SIG-M5 (cell line): ENCODE measurements at places on chromosomes 5 and 9.

GRCh38 chr9:676780-677438 lies 164.6 kb upstream of the DMRT1 start:
- DNase-seq: no peak

GRCh38 chr9:91160599-91161464 lies 200.9 kb downstream of the AUH start:
- DNase-seq: no peak

- DNase-seq: no peak
These were observed 14.6 kb downstream of the MAP1B start for GRCh38 chr5:72121780-72122445.

DNA sequence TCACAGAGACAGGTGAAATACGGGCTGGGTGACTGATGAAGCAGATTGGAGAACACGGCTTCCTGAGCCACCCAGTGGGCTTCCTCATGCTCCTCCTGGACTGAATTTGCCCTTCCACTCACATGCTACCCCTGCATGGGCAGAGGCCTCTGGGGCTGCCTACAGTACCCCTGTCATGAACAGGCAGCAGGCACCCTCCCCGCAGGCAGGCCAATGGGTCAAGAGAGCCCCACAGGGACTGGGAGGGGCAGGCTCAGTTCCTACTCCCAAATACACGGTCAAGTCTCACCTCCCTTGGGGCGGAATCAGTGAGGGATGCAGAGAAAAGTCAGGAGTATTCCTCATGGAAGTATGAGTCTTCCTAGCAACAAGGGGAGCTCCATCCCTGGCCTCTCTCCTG lies 48.6 kb upstream of the ZBTB43 start:
- no peak for DNase-seq

DNA sequence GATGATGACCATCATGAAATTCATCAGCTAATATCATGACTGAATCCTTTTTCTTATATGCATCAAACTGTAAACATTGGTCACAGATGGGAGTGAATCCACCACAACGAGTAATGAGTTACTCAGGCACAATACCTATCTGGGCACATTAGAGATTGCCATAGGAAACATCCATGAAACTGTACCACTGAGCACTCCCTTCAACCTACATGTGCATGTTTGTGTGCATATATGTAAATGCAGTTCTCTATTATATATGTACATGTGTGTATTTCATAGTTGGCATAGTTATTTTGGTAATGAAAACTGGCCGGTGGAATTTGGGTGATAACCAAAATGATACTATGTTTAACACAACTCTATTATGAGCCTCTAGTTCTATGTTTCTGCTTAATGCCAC lies 387.3 kb upstream of the ARRDC3 start:
- no peak for DNase-seq

DNA sequence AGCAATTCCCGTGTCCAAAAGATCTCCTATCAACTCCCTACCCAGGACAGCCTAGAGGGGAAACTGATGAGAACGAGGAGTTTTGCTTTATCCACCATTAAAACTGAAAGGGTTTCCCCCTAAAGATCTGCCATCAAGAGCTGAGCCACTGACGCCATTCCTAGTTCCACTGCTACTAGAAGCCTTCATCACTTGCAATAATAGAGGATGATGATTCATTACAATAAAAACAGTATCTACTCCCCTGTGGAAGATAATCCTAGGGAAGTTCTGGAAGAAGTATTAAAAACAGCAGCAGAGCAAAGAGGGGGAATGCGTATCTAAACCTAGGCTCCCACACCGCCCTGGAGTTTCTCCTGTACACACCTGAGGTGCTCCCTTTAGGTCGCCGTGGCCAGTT lies 394.5 kb downstream of the BNC2 start:
- no peak for DNase-seq

- no peak for DNase-seq
These were observed 179.3 kb downstream of the FSTL4 start for GRCh38 chr5:133432956-133433532.

DNA sequence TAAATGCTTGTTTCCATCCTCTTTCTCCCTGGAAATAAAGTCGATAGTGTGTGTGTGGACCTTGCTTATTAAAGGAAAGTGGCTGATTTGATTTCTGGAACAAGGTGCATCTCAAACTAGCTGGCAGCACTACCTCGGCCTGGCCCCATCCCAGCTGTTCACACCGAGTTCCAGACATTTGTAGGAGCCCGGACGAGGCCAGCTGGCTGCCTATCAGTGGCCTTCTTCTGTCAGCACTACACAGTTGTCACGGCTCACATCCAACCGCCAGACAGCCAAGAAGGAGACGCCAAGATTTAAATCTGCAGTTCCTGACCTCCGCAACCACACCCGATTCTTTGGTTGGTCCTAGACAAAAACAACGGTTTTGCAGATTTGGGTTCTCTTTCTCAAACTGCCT lies 63.6 kb downstream of the PALM2AKAP2 start:
- DNase-seq: no peak

- DNase-seq: no peak
These were observed 831 bp downstream of the INPP5E start for GRCh38 chr9:136438548-136439480.
